CD14-positive monocyte (primary cell): ENCODE measurements at places on chromosomes 1 and 21.

DNA sequence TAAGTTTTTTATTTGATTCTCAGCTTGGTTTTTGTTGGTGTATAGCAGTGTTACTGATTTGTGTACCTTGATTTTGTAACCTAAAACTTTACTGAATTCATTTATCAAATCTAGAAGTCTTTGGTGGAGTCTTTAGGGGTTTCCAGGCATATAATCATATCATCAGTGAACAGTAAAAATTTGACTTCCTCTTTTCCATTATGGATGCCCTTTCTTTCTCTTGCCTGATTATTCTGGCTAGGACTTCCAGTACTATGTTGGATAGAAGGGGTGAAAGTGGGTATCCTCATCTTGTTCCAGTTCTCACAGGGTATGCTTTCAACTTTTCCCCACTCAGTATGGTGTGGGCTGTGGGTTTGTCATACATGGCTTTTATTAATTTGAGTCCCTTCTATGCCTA, 23.6 kb upstream of the MAB21L3 start:
- no peak for DNase-seq

DNA sequence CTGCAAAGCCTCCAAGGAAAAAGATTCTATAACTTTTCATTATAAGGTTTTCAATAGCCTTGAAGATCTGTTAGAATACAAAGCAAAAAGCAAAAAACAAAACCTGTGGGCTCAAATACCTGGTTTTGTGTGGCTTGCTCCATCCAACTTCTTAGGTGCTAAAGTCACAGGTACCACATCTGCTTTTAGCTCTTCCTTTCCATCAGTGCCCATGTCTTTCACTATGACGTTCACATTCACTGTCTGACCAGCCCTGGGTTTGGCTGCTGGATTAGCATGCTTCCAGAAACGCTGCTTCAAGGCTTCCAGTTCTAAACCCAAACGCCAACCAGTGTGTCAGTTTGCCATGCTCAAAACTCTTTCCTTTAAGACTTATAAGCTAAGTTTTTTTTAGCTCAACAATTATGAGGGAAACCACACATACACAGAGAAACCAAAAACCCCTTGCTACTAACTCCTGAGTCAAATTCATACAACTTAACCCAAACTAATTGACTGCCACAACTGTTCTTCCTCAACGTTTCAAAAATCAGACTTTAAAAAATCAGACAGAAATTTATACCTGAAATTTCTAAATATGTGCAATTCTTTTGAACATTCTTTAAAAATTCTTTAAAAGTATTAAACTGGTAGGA, 16.0 kb downstream of the CLSPN start:
- DNase-seq, result no peak

- no peak for DNase-seq
Observed at GRCh38 chr21:29125191-29125590, 5.3 kb upstream of the MAP3K7CL start.

DNA sequence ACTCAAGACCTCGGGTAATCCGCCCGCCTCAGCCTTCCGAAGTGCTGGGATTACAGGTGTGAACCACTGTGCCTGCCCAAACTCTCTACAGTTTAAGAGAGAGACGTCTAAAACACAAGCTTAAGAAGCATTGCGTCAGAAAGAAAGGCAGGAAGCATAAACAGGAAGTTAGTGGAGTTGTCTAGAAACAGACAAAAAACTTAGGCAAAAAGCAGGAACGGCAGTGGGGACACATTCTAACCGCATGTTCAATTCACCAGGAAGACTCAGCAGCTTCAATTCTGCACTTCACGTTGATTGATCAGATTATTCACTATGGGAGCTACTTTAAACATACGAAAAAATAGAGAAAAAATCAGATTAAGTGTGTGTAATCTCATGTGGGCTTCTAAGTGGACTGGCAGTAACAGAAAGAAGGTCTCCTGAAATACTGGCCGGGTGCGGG, 7.4 kb downstream of the CFAP74 start:
- DNase-seq, result peak; percentile 74

- peak; percentile 37 for DNase-seq
Observed at GRCh38 chr1:110673197-110673701, 1.5 kb downstream of the KCNA3 start.

DNA sequence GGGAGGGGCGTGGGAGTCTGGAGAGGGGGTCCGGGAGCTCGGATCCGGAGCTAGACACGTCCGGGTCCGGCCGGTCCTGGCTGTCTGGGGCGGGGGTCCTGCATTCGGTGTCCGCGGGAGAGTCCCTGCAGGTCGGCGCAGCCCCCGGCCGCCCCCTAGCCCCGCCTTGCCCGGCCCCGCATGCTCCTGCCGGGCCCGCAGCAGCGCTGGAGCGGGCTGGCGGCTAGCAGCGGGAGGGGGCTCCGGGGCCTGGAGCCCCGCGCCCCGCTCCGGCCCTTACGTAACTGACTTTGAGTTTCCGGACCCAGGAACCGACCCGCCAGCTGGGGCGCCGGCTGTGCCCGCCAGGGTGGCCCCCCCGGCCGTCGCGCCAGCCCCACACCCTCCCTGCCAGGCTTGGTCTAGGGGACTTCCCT, 26.9 kb upstream of the EPB41 start:
- peak; percentile 67 for DNase-seq

GRCh38 chr1:40040511-40041465, at the start of gene CAP1:
Gene CAP1, plus strand, starts transcription at chr1:40040729. Its CDS starts 18,618 bp downstream, at chr1:40059347.
- peak; percentile 99 for DNase-seq

DNA sequence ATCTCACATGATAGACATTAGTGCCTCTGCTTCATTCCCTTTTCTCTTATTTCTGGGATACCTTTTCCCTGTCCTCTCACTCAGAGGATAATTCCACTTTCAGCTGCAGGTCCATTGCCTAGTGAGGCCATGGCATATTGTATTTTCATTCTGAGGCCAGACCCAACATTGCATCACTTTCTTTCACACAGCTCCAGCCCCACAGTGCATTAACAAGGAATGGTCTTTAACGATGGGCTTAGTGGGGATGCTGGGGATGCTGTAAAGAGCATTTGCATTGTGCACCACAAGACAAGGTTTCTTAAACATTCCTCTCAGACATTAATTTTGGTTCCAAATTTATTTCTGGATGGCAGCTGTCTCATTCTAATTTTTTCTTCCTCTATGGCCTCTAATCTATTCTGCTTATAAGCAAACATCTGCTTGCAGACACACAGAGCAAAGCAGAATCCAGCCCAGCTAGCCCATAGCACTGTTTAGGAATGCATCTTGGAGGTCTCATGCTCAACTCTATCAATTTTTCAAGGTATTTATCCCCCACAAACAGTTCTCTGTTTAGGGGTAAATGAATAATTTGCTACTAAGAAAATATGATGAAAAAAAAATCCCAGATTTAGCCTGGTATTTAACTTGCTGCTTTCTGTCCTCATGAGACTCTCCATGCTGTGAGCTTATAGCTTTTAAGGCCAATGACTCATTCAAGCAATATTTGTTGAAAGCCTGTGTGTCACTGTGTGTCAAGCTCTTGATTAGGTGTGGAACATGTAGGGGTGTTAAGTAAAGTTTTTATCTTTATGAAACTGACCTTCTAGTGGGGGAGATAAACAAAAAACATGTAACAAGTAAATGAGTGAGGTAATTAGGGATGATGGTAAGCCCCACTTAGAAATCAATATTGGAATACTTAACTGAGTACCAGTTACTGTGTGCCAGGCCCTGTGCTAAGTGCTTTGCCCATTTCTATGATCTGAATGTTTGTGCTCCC, 44.5 kb upstream of the CCDC190 start:
- no peak for DNase-seq

DNA sequence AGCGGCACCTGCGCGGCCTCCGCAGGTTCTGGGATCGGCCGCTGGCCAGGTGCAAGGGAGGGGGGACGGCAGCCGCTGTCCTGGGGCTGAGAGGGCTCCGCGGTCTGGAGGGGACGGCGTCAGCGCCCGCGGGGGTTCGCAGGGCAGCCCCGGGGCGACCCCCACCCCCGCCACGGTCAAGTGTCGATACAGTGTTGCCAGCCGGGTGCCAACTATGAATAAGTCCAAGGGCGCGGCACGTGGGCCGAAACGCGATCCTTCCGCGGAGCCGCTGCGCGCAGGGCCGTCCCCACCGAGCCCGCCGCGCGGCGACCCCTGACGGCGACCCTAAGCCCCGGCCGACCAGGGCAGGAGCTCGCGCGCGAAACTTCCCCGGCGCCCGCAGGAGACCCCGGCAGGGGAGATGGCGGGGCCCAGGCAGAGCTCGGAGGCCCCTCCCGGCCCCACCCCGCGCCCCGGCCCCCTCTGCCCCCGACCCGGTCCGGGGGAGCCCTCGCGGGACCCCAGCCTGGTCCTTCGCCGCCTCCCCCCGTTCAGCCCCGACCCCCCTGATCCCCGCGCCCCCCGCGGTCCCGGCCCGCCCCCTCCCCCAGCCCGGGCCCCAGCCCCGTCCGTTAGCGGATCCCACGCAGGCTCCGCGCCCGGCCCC, 586 bp upstream of the AGPAT3 start:
- peak; percentile 37 for DNase-seq

DNA sequence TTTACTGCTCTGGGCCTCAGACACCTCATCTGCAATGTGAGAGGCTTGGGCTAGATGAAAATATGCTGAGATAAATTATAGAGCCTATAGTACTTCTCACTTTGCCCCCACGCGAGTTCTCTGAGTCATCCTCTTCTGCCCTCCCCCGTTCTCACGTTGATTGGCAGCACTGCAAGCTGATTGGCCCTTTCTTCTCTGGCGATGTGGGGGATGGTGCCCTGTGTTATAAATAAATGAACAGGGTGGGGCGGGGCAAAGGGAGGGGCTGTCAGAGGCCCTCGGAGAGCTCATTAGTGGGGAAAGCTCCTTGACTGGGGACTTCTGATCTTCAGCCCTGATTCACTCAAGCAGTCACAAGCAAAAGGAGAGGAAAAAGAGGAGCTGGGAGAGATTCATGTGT, 64.3 kb upstream of the ZC3H12A start:
- no peak for DNase-seq

DNA sequence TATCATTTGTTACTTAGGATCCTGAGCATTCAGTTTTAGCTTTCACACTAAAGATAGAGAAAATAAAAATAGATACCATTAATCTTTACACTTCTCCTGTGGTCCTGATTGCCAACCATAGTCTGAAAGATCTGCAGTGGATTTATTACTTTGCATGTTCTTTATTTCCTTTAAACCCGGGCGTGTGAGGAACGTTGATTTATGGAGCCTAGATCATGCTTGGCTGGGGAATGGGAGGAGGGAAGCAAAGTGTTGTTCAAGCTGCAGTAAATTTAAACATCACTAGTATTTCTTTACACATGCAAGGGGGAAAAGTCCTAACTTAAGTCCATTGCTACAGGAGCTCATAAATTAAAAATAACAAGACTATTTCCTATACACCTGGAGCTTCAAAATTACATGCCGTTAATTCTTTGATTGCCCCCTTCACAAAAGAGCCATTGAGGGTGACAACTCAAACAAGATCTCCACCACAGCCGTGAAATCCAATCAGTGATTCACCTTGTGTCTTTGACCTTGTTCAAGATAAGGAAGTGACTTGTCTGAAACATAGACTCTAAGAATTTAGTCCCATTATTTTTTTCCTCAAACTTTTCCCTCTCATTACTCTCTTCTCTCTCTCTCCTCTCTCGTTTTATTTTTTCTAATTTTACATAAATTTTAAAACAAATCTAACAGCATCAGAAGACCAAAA, 282.7 kb downstream of the KIF26B start:
- no peak for DNase-seq

- no peak for DNase-seq
Observed at GRCh38 chr1:29453502-29454240, 217.3 kb downstream of the PTPRU start.

DNA sequence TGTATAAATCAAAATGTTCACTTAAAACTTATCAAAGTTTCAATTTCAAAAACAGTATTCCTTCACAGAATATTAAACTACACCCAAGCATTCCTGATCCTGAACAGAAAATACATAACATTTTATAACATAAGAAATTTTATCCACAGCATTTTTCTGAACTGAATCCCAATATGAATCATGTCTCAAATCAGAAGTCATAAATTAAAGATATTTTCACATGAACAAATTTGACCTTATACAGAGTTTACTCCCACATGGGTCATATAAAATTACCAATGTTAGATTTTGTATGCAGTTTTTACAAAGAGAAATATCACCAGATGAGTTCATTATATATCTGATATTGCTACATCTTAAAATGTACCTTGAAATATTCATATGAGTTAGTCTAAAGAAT, 48.6 kb upstream of the ASPM start:
- no peak for DNase-seq

DNA sequence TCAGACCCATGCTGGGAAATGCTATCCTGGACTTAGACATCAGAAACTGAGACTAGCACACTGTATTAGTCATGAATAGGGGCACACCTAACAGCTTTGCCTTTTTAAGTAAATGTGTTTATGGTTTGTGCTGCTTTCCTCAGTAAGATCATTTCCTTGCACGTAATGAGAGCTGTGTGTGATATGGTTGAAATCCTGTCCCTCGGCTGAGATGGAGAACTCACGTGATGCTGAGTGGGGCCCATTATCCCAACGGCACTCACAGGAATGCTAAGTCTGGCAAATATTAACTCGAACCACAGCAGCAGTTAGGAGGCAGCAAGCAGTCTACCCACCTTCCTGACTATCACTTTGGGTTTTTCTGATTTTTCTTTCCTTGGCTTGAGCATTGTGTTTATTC, 38.2 kb downstream of the BCL9 start:
- DNase-seq, result no peak

GRCh38 chr1:84259989-84260388, 41.5 kb upstream of the SAMD13 start:
- no peak for DNase-seq

GRCh38 chr21:46500224-46500861, 41.7 kb downstream of the DIP2A start:
- DNase-seq, result no peak

DNA sequence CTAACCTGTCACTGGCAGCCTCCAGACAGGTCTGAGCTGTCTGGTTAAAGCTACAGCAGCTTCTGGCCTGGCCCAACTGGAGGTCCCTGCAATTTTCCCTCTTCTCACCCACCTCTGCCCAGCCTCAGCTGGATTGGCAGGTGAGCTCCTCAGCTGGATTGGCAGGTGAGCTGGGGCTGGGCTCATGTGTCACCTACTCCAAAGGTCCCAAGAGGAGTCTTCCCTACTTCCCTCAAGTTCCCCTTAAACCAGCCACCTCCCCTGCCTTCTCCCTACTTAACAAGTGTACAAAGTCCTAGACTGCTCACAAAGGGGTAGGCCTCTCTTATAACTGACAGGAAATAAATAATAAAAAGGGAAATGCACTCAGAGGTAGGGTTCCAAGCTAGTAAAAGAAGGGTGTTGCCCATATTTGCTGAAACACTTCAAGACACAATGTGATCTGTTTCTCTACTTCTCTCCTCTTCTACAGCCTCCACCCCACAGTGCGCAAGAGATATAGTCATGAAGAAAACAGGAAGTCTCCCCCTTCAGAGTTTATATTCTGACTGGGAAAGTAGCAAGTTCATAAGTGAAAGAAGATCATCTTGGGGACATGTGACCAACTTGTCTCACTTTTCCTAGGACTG, at the start of gene GPA33:
Gene GPA33, minus strand, starts transcription at position 64 of the 629 bp plus-strand sequence. CDS start 90 bp downstream, outside the sequence.
- DNase-seq, result peak; percentile 72

GRCh38 chr1:185636848-185637247, 97.3 kb upstream of the HMCN1 start:
- DNase-seq, result peak; percentile 15

- no peak for DNase-seq
Observed at GRCh38 chr1:31791131-31791858, 24.5 kb downstream of the SPOCD1 start.
